CD4-positive, alpha-beta T cell treated with Interleukin-15 for 4 hours (primary cell): ENCODE measurements at places on chromosomes 7 and 10.

GRCh38 chr7:140448781-140449480 is 30.4 kb downstream of the MKRN1 start:
- no peak for DNase-seq

GRCh38 chr10:3525832-3526449 is 259.1 kb downstream of the KLF6 start:
- DNase-seq = no peak

DNA sequence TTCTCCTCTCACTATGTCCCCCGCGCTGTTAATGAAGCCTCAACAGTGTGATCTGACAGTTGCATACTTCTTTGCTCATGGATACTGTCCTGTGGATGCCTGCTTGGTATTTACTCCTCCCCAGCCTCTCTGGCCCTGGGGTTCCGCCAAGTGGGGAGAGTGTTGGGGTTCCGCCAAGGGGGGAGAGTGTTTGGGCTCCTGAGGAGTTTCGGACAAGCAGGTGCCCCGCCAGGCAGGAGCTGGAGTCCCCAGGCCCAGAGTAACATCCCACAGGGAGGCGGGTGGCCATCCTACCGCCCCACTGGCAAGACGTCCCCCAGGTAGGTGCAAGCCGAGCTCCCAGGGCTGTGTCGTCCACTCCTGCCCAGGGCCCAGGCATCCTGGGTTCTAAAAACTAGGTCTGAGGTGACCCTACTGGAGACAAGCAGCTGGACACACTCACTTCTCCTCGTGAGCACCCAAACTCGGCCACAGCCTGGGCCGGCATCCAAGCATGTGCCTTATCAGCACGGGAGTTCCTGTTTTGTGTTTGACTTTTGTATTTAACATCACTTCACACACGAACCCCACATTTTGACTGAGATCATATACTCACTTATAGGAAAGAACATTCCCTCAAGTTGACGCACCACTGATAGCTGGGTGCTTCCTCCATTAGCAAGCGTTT is 34.2 kb downstream of the CAMK2B start:
- no peak for DNase-seq

DNA sequence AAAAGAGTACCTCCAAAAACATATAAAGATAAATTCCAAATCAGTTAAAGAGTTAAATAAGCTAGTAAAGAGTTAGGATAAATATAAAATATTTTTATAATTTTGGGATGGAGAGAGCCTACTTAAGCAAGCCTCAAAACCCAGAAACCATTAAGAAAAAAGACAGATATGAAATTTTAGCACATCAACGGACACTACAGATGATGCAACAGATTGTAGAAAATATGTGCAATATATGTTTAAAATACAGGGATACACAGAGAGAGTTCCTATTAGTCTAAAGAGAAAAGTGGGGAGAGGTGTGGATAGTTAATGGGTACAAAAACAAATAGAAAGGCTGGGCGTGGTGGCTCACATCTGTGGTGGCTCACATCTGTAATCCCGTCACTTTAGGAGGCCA is 23.6 kb upstream of the USP54 start:
- DNase-seq = no peak

- DNase-seq = no peak
These were observed 25.6 kb downstream of the CDC123 start for GRCh38 chr10:12221323-12222298.

DNA sequence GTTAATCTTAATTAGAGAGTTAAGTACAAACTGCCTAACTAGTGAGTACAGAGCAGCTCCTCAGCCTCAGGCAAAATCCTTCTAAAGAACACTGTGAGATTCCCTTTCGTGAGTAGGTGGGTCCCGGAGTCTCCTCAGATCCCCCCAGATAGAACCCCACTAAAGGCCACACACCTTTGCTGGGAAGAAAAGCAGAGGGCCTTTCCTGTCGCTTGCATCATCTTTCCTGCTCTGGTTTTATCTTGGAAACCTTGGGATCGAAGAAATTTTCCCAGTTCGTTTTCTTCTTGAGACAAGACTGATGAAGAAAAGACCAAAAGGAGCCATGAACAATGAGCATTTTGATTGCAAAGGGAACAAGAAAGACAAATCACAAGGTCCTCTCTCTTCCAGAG is 40.9 kb downstream of the ICA1 start:
- DNase-seq = no peak

GRCh38 chr7:113113912-113114311 is 4.4 kb downstream of the SMIM30 start:
- no peak for DNase-seq

DNA sequence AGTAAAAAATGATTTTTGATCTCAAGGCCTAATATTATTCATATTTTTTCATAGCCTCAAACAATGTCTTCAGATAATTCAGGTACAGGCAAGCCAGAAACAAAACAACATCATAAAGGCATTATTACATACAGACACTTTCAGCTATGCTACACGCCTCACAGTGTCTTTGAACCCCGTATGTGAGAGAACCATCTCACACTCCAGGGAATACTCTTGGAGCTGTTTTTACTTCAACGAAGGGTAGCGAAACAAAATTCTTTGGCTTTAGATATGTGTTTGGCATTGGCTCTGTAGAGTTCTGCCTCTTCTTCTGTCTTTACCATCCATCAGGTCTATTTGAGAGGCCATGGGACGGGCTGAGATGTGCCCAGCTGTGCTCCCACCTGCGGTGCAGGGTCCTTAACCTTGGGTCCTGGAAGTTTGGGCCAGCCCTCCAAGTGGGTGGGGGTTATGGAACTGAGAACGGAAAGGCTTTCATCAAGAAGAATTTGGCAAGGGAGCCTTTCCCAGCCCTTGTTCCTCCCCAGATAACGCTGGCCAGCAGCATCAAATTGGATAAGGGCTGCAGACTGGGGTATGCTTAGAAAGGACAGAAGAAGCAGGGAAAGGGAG is 276.9 kb downstream of the TCF7L2 start:
- DNase-seq = no peak

GRCh38 chr7:125279961-125280360 is 350.3 kb upstream of the POT1 start:
- DNase-seq = no peak

DNA sequence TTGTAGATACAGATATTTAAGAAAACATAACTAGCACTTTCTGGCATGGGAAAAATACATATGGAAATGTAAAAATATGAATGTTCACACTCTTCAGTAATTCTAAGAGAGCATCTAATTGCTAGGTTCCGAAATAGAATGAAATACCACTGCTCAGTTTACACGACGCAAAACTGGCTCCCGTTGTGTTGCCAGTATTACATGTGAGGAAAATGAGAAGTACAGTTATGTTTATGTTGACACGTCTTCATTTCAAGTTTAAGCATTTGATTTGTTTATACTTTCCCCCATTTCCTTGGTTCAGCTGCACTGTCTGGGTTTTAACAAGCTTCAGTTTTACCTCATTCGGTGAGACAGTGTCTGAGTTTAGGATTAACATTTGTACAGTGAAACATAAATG is 275.8 kb upstream of the SEMA3D start:
- no peak for DNase-seq

DNA sequence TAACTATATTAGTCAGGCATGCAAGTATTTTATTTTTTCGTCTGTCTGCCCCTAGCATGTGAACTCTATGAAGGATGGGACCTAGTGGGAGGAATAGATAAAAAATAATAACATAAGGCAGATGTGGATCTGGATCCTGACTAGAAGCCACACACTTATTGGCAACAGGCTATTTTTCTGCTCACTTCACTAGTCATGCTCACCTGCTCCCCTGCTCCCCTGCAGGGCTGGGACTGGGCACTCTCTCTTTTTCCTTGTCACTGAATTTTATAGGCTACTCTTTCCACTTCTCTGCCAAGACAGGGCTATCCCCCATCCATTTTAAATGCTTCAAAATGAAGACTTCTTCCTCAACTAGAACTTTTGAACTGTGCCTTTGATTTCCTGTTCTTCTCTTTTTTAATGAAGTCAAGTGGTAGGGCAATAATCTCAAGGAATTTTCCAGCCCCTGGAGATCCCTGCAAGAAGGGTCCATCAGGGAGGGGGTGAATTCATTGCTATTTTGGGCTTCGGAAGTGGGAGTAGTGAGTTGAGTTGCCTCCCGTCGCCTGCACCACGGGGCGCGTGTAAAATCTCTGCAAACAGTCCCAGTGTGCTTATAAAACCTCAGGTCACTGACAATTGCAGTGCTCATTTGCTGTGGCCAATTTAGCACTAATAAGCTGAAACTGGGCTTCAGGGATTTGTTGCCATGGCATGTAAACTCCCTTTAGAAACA is 156.7 kb upstream of the NPVF start:
- no peak for DNase-seq

- peak; percentile 74 for DNase-seq
These were observed 32.3 kb upstream of the PRKCQ start for GRCh38 chr10:6612371-6612770.

DNA sequence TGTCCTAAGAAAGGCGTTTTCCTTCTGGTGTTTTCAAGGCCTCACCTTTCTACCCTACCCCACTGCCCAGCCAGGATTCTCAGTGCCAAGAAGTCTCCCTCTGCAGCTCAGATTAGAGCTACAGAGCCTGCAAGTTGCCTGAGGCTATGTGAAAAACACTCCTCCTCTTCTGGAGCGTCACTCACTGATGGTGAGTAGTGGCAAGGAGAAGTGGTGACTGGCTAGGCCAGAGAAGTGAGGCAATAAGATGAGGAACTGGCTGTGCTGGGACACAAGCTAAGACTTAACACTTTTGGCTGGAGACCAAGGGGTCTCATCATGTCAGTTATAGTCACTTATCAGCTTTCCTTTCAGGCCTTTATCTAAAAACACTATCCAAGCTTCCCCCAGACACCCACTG is 86.7 kb upstream of the PRKAR2B start:
- no peak for DNase-seq

DNA sequence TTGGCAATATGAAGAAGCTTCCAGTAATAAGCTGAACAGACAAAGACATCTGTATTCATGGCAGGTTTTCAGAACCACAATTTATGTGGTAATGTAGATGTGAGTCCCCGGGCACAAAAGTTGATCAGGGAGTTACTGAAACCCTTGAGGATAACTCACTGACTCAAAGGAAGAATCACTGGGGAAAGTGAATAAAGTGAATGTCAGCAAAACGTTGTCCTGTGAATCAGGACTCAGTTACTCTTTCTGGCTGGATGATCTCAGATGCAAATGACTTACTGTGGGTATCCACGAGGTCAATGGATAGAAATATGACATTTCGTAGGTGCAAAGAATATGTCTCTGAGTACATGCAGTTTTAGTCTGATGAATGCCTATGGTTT is 172.8 kb upstream of the CTBP2 start:
- DNase-seq = no peak

- DNase-seq = no peak
These were observed 16.7 kb upstream of the ZNF862 start for GRCh38 chr7:149821191-149822148.

- no peak for DNase-seq
These were observed at the start of gene TMEM176A for GRCh38 chr7:150800581-150801241. TSS of gene TMEM176A (plus strand) at chr7:150800769. CDS start at chr7:150801551, 782 bp downstream.

DNA sequence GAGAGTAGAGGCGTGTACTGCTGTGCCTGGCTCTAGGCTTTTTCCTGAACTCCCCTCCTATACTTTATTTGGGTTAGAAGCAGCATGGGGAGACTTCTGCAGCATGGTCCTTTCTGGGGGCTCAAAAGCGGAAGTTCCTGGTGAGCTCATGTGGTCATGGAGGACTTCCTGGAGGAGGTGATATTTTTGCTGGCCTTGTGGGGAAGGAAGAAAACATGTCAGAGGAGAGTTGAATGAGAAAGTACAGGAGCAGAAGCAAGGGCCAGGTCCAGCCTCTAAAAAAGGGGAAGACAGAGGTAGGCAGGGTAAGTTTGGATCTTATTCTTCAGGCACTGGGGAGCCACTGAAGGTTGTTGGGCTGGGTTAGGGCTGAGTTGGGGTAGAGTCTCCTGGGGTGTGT is 45.5 kb downstream of the CASTOR2 start:
- DNase-seq = no peak

- no peak for DNase-seq
These were observed 45.5 kb upstream of the CABCOCO1 start for GRCh38 chr10:61617180-61617579.
